ENCODE measurements at places on chromosomes 5 and 9.

- no peaks in the 10 kb centered on the region for H3K36me3 ChIP-seq
- DNase-seq, result no peak
- H3K4me3 ChIP-seq, result no peak overlapping the region
- H3K4me1 ChIP-seq, result no peaks in the 10 kb centered on the region
- H3K27me3 ChIP-seq, result no peaks in the 10 kb centered on the region
- H3K27ac ChIP-seq, result no peak overlapping the region
Observed at GRCh38 chr5:73152411-73153388, 20.3 kb upstream of the TMEM174 start.

DNA sequence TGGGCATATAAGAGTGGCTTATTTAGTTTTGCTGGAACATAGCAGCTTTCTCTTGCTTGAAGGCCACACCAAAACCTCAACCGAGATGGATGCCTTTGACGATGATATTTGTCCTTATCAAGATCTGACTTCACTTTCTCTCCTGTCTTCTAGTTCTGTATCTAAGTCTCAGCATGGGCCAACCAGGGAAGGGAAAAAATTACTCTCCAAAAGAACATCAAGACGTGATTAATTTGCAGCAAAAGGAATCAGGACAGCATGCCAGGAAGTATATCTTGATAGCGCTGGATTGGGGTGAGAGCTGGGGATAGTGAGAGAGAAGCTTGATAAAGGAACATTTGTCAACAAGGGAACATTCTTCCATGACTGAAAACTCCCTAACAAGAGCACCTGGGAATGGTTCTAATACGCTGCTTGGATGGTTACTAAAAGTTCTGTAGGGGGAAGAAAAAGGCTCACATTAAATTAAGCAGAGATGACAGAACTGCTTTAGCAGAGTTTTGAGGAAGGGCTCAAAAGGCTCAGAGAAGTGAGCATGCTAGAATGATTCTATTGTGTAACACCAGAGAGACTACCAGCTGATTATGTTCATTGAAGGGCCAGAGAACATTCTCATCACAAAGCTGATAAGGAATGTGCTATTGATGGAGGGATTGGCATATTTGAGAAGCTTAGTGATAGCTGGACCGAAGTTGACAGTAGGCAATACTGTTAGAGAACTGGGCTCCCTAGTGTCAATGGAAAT is 21.6 kb upstream of the ANXA1 start:
- no peaks in the 10 kb centered on the region for H3K27me3 ChIP-seq
- H3K27ac ChIP-seq, result no peak overlapping the region
- peaks cover 25% of the 10 kb centered on the region for H3K4me1 ChIP-seq
- H3K4me3 ChIP-seq, result no peak overlapping the region
- no peak for DNase-seq

DNA sequence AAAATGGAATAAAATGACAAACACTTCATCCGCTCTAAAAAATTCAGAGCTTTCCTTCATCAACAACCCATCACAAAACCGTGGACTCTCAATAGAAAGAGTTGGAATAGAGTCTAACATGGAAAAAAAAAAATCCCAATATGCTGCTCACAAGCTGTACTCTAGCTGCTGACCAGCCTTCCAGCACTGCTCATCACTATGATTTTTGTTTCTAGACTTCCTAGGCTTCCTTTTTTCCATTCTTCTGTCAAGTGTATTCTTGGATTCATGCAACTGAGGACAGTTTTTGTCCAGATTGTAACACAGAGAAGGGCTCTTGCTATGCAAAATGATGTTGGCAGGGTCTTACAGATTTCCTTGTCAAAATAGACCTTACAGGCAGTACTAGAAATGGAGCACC is 34.5 kb downstream of the RFK start:
- no peaks in the 10 kb centered on the region for H3K27me3 ChIP-seq
- no peaks in the 10 kb centered on the region for H3K36me3 ChIP-seq
- H3K4me3 ChIP-seq, result no peak overlapping the region
- no peak overlapping the region for H3K27ac ChIP-seq

- no peaks in the 10 kb centered on the region for H3K27me3 ChIP-seq
- H3K27ac ChIP-seq, result no peak overlapping the region
- DNase-seq, result no peak
- peaks cover 3% of the 10 kb centered on the region for H3K4me1 ChIP-seq
- H3K4me3 ChIP-seq, result no peak overlapping the region
Observed at GRCh38 chr9:17521100-17521855, 57.6 kb upstream of the SH3GL2 start.

DNA sequence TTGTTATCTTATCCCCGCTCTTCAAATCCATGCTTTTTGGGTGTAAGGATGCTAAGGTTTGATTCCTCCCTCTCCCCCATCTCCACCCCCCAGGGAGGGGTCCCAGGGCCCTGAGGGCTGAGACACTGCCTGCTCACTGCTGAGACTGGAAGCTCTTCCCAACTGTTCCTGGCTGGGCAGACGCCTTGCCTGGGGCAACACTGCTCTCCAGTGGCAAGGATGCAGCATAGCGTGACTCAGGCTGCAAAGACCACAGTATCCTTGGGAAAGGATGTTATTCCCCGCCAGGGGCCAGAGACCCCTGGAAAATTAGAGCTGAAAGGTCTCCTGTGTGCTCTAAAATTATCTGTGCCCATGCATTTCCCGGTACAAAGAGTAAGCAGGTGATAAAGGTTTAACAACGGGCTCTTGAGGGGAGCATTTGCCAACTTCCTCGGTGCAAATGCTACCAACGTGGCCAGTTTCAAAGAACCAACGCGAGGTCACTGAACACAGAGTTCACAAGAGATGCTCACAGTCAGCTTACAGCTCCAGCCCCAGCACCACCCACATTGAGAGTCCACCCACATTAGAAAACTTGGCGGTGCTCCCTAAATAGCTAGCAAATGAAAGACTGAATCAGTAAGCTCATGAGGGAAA is 271.9 kb downstream of the NSG2 start:
- H3K36me3 ChIP-seq, result no peaks in the 10 kb centered on the region
- no peaks in the 10 kb centered on the region for H3K4me1 ChIP-seq
- DNase-seq, result no peak
- no peak overlapping the region for H3K4me3 ChIP-seq
- H3K27ac ChIP-seq, result no peak overlapping the region
- H3K27me3 ChIP-seq, result no peaks in the 10 kb centered on the region

DNA sequence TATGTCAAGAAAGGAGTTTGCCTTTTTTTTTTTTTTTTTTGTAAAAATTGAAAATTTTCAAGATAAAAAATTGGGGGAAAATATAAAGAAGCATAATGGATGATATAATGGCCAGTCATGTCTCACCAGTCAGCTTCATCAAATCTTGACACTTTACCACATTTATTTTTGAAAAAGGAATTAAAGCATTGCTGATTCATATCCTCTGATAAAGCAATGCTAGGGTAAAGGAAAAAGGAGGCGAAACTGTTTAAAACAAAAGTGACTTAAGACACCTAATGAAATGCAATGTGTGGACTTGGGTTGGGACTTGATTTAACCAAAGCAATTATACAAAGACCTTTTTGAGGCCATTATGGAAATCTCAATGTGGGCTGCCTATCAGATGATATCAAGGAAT is 208.5 kb downstream of the ARHGAP26 start:
- no peak overlapping the region for H3K4me3 ChIP-seq
- no peaks in the 10 kb centered on the region for H3K36me3 ChIP-seq
- H3K27me3 ChIP-seq, result no peaks in the 10 kb centered on the region
- H3K27ac ChIP-seq, result no peak overlapping the region
- peaks cover 26% of the 10 kb centered on the region for H3K4me1 ChIP-seq

DNA sequence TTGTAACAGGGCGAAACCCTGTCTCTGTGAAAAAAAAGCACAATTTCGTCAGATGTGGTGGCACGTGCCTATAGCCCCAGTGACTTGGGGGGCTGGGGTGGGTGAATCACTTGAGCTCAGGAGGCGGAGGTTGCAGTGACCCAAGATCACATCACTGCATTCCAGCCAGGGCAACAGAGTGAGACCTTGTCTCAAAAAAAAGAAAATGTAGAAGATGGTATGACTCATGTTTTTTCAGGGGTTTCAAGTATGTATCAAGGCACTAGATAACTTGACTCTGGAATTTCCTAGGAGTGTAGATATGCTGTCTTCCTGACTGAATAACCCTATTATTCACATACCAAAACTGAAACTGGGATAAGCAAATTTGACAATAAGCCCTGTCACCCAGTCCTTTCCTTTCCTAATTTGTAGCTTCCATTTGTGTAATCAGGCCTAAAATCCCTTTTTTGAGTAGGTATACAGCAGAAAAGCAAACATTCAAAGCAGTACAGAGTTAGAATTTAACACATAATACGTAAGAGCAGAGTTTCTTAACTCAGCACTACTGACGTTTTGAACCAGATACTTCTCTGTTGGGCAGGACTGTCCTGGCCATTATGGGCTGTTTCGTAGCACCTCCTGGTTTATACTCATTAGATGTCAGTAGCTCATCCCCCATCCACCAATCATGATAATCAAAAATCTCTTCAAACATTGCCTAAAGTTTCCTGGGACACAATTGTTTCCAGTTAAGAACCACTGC is 17.3 kb upstream of the ANKRD18B start:
- no peak overlapping the region for H3K4me3 ChIP-seq
- H3K27me3 ChIP-seq, result no peaks in the 10 kb centered on the region
- DNase-seq, result peak; percentile 55
- H3K27ac ChIP-seq, result peak overlapping the region; percentile 49

- H3K4me1 ChIP-seq, result peaks cover 11% of the 10 kb centered on the region
- peak overlapping the region; percentile 98 for H3K27ac ChIP-seq
- H3K36me3 ChIP-seq, result no peaks in the 10 kb centered on the region
Observed at GRCh38 chr9:83706676-83707517, 861 bp downstream of the UBQLN1 start.

DNA sequence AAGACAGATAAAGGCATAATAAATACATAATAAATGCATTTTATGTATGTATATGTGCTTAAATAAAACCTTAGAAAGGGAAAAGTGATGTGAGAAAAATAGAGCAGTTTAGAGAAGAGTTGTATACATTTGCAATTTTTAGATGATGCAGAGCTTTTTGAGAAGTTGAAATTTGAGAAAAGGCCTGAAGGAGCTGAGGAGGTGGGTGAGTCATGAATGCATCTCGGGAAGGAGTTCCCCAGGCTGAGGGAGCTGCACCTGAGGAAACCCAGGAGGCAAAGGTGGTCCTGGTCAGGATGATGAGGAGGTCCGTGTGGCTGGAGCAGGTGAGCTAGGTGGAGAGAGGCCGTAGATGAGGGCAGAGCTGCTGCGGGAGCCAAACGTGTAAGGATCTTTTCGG is 17.4 kb upstream of the CD180 start:
- DNase-seq, result no peak
- peaks cover 19% of the 10 kb centered on the region for H3K4me1 ChIP-seq
- no peaks in the 10 kb centered on the region for H3K27me3 ChIP-seq
- no peak overlapping the region for H3K4me3 ChIP-seq
- no peak overlapping the region for H3K27ac ChIP-seq

DNA sequence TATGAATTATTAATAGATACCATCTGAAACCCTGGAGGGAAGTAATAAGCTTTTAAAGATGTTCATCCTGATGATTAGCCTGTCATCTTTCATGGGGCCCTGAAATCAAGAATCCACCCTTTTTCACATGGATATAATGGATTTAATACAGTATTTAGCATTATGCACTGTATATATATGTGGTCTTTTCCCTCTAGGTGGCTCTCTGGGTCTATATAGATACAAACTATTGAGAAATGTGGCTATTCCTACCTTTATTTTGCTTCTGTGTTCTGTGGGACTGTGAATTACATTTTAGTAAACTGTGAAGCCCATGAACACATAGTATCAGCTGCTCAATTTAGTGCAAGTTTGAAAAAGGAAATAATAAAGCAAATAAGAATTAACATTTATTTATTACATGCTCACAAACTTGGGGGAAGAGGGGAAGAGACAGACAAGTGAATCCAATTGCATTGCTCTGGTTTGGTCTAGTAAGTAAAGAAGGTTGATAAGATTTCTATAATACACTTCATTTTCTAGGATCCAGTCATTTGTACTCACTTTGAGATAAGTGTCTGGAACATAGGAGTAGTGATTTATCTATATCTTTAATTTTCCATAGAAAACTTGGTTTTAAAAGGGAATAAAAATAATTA is 112.2 kb downstream of the SCAMP1 start:
- no peak overlapping the region for H3K4me3 ChIP-seq
- no peak for DNase-seq
- H3K27ac ChIP-seq, result no peak overlapping the region

GRCh38 chr9:76980566-76980965 is 38.9 kb upstream of the FOXB2 start:
- H3K4me3 ChIP-seq, result no peak overlapping the region
- H3K4me1 ChIP-seq, result no peaks in the 10 kb centered on the region
- no peak for DNase-seq
- no peaks in the 10 kb centered on the region for H3K36me3 ChIP-seq
- H3K27ac ChIP-seq, result no peak overlapping the region

DNA sequence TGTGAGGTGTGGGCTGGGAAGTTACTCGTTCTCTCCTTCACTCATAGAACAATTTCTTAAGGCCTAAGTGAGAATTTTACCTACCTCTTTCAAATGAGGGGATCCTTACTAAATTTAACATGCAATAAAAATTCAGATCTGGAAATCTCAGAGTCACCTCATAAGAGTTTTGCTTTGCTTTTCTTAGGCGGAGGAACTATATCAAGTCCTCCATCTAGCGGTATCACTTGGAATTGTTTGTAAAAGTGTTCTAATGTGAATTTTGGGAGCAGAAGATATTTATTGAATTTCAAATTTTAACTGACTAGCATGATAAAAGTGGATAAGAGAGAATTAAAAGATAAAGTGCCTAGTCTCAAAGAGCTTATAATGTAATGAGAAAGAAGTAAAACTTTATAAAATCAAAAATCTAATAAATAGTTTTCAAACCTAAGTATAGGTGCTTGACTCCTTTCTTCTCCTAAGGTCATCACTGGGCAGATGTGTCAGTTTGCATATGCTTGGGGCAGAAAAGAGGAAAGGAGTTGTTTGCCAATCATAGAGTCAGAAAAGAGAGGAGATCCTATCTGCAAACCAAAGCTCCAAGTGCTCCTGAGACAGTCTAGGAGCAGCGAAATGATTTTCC is 145.7 kb upstream of the DAB2 start:
- H3K36me3 ChIP-seq, result no peaks in the 10 kb centered on the region
- peak; percentile 54 for DNase-seq
- H3K27me3 ChIP-seq, result no peaks in the 10 kb centered on the region
- H3K4me1 ChIP-seq, result no peaks in the 10 kb centered on the region
- H3K27ac ChIP-seq, result no peak overlapping the region

DNA sequence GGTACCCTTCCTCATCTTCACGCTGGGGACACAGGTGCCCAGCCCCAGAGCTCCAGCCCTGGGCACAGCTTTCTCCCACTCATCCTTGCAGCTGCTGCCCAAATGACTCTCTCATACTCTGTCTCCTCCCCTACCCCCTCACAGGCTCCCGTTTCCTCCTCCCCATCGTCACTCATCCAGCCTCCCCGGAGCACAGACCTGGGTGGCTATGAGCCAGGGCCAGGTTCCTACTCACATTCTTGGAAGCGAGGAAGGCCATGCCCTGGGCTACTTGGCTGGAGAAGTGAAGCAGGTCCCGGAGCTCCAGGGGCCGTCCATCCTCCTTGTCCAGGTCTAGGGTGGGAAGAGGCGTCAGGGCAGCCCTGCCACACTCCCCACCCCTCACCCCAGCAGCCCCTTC is 29.3 kb downstream of the CSF1R start:
- no peaks in the 10 kb centered on the region for H3K36me3 ChIP-seq
- no peaks in the 10 kb centered on the region for H3K4me1 ChIP-seq
- H3K27me3 ChIP-seq, result no peaks in the 10 kb centered on the region
- no peak for DNase-seq
- no peak overlapping the region for H3K27ac ChIP-seq

Data from left lung (tissue), 14 donors.